Stimulated activated CD8-positive, alpha-beta memory T cell treated with anti-CD3 and anti-CD28 coated beads, Interleukin-2, amount 100 ng/mL, for 48 hours (primary cell): ENCODE measurements at places on chromosomes 5 and 9.

GRCh38 chr9:87910821-87911220 is 6.9 kb upstream of the SPATA31C1 start:
- no peak for DNase-seq

DNA sequence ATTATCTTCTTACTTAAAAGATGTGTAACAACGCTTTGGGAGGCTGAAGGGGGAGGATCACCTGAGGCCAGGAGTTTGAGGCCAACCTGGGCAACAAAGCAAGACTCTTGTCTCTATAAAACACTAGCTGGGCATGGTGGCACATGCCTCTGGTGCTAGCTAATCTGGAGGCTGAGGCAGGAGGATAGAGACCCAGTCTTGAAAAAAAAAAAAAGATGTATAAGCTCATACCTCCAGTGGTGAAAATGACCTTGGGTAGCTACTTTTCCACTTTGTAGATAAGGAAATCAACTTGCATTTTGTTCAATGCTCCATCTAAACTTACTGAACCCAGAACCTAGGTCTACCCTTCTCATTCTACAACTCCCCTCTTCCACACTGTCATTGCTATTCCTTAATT is 16.6 kb downstream of the ARRDC3 start:
- no peak for DNase-seq

DNA sequence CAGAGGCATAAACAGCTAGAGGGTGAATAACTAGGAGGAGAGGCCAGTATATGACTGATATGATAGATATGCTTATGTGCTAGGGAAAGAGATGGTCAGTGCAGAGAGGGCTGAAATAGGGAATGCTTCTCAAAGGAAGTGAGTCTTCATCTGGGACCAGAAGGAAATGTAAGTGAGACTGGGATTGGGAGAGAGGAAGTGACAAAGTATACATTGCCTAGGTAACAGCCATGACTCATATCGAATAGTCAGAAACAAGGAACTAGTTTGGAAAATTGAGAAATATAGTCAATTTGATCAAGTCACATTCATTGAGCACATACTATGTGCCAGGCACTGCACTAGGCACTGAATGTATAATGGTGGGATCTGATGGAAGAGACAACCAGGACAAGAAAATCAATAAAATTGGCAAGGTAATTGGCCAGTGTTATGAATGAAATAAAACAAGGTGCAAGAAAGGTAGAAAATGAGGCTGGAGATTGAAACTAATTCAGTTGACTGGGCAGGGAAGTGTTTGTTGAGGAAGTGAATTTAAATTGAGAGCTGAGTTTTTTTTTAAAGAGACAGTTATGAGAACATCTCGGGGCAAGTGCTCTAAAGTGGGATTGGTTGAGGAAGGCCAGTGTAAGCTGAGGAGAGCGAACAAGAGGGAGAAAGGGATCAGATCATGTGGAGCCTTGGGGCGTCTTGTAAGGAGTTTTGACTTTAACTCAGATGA is 4.3 kb downstream of the ERAP2 start:
- no peak for DNase-seq

- DNase-seq, result no peak
Measured at GRCh38 chr9:90808890-90809685, 7.5 kb downstream of the SYK start.

DNA sequence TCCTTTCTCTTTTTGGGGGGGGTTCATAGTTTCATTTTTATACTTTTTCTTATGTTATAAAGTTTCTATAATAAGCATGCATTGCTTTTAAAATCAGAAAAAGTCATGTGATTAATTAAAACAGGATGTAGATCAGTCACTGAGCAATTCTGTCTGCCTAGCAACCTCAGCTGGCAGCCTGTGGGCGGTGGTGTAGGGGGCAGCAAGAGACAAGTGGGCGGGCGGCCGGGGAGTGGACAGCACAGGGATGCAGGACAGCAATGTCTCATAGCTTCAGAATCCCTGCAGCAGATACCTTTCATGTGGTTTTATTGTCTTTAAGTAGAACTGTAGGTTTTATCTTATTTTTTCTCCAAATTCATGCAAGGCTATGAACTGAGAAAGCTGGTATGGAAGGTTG is 101.9 kb upstream of the S1PR3 start:
- no peak for DNase-seq
